H1 (cell line): ENCODE measurements at places on chromosomes 4 and X. TPM values are rescaled to one million over a fixed set of nuclear protein-coding genes. Genes with fewer than 3 reads are reported as not detected.

DNA sequence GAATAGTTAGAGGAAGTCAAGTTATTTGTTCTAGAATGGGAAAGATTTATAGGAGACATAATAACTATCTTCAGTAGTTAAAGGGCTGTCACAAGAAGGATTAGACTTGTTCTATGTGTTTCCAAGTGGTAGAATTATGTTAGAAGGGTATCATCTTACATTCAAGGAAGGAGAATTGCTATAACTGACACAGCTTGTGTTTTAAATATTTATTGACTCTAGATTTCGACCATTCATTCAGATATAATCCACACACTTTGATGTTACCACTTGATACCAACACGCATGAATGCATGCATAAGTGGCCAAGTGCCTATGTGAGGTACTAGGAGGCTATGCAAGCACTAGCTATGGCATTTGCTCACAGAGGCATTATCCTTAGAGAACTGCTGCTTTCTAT, 122.7 kb downstream of the CCNB3 start:
- DNase-seq: no peak

- no peak for DNase-seq
Measured at GRCh38 chr4:82677327-82677726, 115.5 kb upstream of the TMEM150C start.

- no peak for DNase-seq
Measured at GRCh38 chr4:52870225-52870624, 8.1 kb downstream of the RASL11B start.

GRCh38 chr4:140005699-140006098, 148.3 kb downstream of the MAML3 start:
- no peak for DNase-seq

DNA sequence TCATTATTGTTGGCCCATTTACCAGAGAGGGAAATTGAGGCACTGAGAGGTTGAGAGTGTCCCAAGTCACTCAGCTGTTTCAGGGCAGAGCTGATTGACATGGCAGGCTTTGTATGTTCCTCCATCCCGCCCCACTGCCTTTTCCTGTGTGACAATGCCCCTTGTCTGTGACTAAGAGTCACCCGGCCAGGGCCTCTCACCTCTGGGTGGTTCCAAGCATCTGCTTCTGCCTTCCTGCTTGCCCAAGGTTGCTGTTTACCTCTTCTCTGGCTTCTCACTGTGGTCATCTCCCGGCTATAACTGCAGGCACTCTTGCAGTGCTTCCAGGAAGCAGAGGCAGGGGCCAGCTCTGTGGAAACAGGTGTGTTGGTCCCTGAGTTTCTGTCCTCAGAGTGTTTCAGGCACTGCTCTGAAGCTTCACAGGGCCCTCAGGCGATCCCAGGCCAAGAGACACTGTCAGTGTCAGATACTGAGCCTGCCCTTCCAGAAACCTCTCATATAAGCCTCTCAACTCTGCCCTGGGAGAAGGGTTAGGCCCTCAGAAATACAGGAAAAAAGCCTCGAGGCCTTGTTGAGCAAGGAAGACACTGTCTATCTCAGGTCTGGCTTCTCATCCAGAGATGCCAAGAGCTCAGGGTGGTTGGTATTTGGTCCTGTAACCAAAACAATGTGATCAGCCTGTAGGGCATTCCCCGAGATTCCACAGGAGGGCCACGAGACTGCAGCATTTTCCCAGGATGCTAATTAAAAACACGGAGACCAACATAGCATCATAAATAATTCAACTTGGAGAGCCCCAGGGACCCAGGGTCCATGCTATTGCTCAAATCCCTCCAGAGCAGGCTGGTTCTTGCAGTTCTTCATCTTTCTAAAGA, 42.0 kb upstream of the PROM1 start:
- no peak for DNase-seq

DNA sequence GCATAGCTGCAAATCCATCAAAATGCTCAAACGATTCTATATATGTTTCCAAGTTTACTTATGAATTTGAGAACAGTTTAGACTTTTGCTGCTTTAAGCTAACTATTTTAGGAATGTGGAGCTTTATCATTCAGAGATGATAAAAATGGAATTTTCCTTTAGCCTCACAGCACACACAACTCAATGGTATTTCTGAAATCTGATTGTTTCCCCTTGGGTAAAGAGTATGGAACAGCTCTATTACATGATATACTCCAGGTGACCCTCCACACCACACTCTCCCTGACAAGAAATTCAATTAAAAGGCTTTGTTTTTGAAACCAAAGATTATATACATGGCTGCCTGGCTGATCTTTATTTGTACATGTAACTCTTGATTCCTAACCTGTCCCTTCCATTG, 120.0 kb downstream of the LUZP4 start:
- no peak for DNase-seq

DNA sequence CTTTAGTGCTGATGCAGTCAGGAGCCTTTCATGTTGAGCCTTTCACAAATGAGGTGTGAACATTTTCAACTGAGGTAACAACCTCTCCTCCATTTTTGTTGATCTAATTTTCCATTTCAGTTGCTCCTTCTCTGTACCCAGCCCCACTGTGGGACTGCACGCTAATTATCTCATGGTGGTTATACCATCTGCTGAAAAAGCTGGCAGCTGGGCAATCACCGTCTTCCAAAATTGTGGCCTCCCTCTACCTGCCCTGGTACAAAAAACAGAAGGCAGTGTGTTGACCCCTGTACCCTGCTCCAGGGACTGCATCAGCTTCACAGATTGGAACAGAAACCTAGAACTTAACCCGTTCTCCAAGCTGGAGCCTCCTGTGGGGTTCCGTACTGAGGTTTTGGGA, 72.4 kb upstream of the LONRF3 start:
- DNase-seq: no peak

DNA sequence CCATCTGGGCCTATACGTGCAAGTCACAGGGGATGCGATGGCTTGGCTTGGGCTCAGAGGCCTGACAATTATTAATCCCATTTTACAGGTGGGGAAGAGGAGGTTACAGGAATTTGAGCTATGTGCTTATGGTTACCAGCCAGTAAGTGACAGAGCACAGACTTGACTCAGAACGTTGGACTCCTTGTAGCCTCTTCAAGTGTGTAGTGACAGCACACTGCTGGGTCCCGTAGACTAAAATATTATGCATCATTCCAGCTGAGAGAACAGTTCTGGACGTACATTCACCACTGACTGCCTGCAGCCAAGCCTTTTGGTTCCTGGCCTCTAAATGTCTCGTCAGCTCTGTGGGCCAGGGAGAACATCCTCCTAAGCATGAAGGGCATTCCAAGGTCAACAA, 314.5 kb downstream of the GPAT3 start:
- DNase-seq: no peak

DNA sequence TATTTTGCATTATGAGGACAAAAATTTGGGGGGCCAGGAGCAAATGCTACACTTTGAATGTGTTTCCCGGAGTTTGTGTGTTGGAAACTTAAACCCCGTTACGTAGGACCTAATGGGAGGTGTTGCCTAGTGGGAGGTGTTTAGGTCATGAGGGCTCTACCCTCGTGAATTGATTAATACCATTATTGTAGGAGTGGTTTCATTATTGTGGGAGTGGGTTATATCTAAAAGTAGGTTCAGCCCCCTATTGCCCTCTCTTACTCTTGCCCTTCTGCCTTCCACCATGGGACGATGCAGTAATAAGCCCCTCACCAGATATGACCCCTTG, 15.5 kb downstream of the UBA6 start:
- no peak for DNase-seq

DNA sequence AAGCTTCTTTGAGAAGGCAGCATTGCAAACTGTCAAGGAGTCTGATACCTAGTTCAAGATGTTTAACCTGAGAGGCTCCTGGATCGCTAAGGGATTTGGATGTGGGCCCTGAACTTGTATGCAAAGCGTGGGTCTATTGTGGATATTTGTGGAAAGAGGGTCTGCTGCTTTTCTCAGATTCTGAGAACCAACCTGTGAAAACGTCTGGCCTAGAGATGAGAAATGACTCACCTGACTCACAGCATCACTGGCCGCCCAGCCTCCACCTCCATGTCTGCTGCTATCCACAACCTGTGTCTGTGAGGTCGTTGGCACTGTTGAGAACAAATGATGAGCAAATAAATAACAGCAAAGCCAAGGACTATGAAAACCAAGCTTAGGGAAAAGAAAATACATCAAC, 33.3 kb upstream of the PROM1 start:
- no peak for DNase-seq

DNA sequence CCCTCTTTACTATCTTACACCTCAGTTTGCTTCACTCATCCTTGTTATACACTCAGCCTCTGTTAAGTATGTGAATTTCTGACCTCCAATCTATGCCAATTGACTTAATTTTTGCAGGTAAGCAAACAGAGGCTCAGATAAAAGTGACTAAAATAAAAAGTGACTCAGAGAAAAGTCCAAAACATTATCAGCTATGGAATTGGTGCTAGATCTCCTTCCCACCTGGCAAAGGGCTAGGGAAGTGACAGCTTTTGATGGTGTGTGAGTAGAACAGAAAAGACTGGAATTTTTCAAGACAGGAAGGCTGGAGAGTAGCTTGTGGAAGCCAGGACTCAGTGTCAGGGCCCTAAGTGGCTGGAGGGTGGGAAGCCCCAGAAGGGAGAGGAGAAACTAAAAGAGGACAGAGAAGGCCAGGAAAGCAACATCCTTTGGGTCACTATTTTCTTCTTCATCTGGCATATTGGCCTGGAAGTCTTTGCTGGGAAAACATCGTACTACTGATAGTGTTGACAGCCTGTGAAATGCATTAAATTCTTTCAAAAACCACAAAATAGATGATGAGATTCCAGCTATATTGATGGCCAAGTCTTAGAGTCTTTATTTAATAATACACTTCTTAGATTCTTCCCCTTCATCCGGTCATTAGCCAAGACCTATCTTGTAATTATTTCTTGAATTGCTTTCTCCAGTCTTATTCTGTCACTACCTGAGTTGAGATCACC, 392.8 kb downstream of the RAPGEF2 start:
- no peak for DNase-seq

DNA sequence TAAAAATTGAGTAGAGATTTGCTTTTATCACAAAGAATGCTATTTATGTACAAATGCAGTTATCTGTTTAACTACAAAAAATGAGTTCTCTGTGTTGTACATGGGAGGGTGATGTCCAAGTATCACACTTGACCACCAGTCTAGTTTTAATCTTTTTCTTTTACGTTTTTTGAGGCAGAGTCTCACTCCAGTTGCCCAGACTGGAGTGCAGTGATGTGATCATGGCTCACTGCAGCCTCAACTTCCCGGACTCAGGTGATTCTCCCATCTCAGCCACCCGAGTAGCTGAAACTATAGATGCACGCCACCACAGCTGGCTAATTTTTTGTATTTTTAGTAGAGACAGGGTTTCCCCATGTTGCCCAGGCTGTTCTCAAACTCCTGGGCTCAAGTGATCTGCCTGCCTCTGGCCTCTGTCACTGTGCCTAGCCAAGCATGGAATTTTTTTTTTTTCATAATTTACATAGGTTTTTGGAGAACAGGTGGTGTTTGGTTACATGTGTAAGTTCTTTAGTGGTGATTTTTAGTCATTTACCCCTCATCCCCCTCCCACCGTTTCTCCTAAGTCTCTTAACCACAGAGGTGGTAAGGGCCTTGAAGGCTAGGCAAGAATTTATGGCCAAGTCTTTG, 47.9 kb upstream of the RPA4 start:
- no peak for DNase-seq

FMR1NB gene
- total RNA-seq: not detected in 2 replicates

ODAPH gene
- not detected in 2 replicates for total RNA-seq

NAT8L gene
- 10.8 and 11.5 TPM in 2 replicates for total RNA-seq

NPY1R gene
- 6.3 and 7.2 TPM in 2 replicates for total RNA-seq

HHIP gene
- 0.84 and 1.3 TPM in 2 replicates for total RNA-seq

TIGD4 gene
- total RNA-seq: 1.8 and 2.3 TPM in 2 replicates
